ENCODE measurements at places on chromosomes 7 and 10. TPM values are rescaled to one million over a fixed set of nuclear protein-coding genes. Genes with fewer than 3 reads are reported as not detected.

The ANKIB1 gene
- total RNA-seq = 27.5 TPM

The HECW1 gene
- not detected for total RNA-seq

The SPDYE2B gene
- not detected for total RNA-seq

The CLRN3 gene
- total RNA-seq = not detected

The PON3 gene
- total RNA-seq = 4.7 TPM

The MRC1 gene
- not detected for total RNA-seq

The ADIRF gene
- 23.8 TPM for total RNA-seq

The FAM24A gene
- not detected for total RNA-seq

The AP4M1 gene
- total RNA-seq = 8.4 TPM

The EPHA1 gene
- 37.2 TPM for total RNA-seq

The GIMAP5 gene
- not detected for total RNA-seq

The KCNMA1 gene
- total RNA-seq = 1.3 TPM

The MNX1 gene
- total RNA-seq = not detected

The PNLIPRP3 gene
- 103 TPM for total RNA-seq

The TAS2R4 gene
- total RNA-seq = 0.61 TPM

The MSS51 gene
- total RNA-seq = 0.57 TPM

The ZPBP gene
- total RNA-seq = not detected

The TMEM26 gene
- total RNA-seq = not detected

The FEZF1 gene
- total RNA-seq = not detected

The GRM3 gene
- total RNA-seq = not detected

The PDLIM1 gene
- total RNA-seq = 132 TPM

The BICC1 gene
- 10.4 TPM for total RNA-seq

The ASB4 gene
- total RNA-seq = 0.47 TPM

The TMEM176A gene
- not detected for total RNA-seq

The SPDYE16 gene
- not detected for total RNA-seq

The CCDC172 gene
- not detected for total RNA-seq

The MMRN2 gene
- 24.7 TPM for total RNA-seq

The SNX8 gene
- total RNA-seq = 9.1 TPM

The TMEM270 gene
- not detected for total RNA-seq

The PSD gene
- 0.31 TPM for total RNA-seq

The GATA3 gene
- 3.5 TPM for total RNA-seq

The ADAM12 gene
- 0.55 TPM for total RNA-seq

The PRTFDC1 gene
- total RNA-seq = 4.1 TPM

The GRID1 gene
- not detected for total RNA-seq

The ASB15 gene
- total RNA-seq = not detected

The PRR15 gene
- total RNA-seq = 6.3 TPM

The INA gene
- total RNA-seq = under 0.01 TPM

The SPDYE8 gene
- total RNA-seq = not detected

The ITGB8 gene
- 15.1 TPM for total RNA-seq

The NKX1-2 gene
- total RNA-seq = 2.6 TPM

The MOSPD3 gene
- 13.0 TPM for total RNA-seq

The IKZF1 gene
- total RNA-seq = not detected

The RAB11FIP2 gene
- 4.8 TPM for total RNA-seq

The MIOS gene
- 19.5 TPM for total RNA-seq

The C10orf143 gene
- total RNA-seq = not detected

The GIMAP7 gene
- not detected for total RNA-seq
